ENCODE measurements at places on chromosomes 6 and 20. TPM values are rescaled to one million over a fixed set of nuclear protein-coding genes. Genes with fewer than 3 reads are reported as not detected.
A peak's percentile ranks its signal among the peaks of the same experiment; 100 is the strongest.

GRCh38 chr6:108559884-108560462 is 744 bp upstream of the FOXO3 start:
- peak; percentile 72 for DNase-seq

The SIRPA gene
- total RNA-seq: 10.5 TPM

- DNase-seq: peak; percentile 46
These were observed 36.9 kb downstream of the SNAI1 start for GRCh38 chr20:50019466-50020256.

- DNase-seq: no peak
These were observed 49.9 kb downstream of the VEGFA start for GRCh38 chr6:43819958-43820357.

The PHF10 gene
- total RNA-seq: 25.9 TPM

- no peak for DNase-seq
These were observed 34.7 kb downstream of the GHRH start for GRCh38 chr20:37226889-37227288.

DNA sequence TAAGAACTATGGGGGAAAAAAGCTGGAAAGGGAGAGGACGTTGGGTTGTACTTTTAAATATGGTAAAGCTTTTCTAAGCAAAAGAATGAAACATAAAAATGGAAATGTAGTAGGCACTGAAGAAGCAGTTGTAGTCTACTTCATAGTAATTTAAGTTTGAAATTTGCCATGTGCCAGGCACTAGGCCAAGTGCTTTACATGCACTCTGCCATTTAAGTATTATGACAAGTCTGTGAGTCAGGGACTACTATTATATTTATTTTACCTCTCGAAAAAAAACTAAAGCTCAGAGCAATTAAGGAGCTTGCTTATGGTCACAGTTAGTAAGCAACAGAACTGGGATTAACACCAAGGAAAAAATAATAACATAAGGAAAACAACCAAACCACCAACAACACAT is 257.8 kb downstream of the GMDS start:
- peak; percentile 69 for DNase-seq
